ENCODE measurements at places on chromosomes 2 and 18.

DNA sequence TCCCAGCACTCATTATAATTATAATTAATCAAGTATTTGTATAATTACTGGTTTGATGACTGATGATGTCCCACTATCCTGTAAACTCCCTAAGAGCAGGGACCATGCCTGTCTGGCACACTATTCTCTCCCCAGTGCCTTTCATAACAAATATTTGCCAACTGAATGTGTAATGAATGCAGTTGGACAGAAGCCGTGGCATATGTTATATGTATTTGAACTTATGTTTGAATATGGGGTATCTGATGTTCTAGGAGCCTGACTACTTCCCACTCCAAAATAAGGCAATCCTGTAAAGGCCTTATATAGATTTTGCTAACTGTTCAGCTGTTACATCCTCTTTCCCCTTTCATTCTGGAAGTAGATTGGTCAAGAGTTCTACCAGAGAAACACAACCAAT lies 19.7 kb downstream of the OSBPL6 start:
- DNase-seq: no peak

DNA sequence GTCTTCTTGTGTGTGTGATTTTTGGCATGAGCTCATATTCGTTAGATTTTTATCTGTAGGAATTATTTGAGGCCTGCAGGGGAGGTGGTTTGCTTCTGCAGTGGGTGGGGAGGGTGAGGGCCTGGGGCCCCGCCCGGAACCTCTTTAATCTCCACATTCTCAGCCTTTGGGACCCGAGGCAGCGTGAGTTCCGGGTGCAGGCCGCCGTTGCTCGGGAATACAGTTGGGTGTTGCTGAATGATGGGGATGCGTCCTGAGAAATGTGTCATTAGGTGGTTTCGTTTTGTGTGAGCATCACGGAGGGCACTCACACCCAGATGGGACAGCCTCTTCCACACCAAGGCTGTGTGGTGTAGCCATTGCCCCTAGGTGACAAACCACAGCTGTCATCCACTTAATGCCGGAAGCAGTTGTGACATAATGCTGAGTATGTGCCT lies 13.7 kb upstream of the GAL3ST2 start:
- DNase-seq: no peak

- no peak for DNase-seq
Measured at GRCh38 chr2:178388287-178388686, 62.7 kb downstream of the PRKRA start.

- peak; percentile 39 for DNase-seq
Measured at GRCh38 chr2:237782181-237782580, 16.4 kb upstream of the RBM44 start.

GRCh38 chr2:176978921-176979320 lies 233.7 kb upstream of the HNRNPA3 start:
- DNase-seq: peak; percentile 63

DNA sequence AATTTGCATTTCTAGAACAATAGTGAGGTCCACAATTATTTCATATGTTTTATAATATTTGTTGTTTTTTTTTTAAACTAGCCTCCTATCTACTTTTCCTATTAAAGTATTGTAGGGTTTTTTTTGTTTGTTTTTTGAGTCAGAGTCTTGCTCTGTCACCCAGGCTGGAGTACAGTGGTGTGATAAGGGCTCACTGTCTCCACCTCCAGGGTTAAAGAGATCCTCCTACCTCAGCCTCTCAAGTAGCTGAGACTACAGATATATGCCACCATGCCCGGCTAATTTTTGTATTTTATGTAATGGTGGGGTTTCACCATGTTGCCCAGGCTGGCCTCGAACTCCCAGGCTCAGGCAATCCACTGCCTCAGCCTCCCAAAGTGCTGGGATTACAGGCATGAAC lies 122.5 kb downstream of the SLC39A10 start:
- no peak for DNase-seq

DNA sequence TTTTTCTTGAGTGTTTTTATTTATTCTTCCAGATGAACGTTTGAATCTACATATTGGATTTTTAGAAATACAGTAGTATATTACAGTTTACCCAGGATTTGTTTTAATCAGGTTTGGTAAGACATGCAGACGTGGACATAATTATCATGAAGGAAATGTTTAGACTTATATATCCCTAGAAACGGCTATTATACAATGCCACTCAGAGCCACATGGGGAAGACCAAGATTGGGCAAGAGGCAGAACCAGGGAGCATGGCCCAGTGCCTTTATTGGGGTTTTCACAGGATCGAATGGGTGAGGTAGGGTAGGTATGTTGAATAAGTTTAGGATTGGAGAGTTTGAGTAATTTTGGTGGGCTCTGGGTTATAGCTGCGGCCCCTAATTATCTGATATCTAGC lies 212.2 kb downstream of the CAMKMT start:
- no peak for DNase-seq

DNA sequence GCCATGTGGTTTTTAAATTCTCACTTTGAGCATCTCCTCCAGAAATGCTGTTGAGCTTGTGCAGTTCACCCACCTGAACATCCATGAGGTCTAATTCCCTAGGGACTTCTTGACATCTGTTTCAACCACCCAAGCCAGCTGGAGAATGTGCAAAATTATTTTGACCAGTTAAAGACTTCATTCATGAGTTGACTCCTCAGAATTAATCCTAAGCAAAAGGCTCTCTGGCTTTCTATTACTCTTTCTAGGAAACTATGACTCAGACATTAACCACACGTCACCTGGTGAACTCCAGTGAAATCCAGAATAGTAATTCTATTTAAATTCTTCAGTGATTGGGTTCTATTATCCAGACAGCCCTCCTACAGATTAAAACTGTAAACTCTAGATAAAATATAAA lies 247.5 kb downstream of the NBAS start:
- peak; percentile 42 for DNase-seq

GRCh38 chr2:239575931-239576445 lies 175.2 kb upstream of the HDAC4 start:
- no peak for DNase-seq

DNA sequence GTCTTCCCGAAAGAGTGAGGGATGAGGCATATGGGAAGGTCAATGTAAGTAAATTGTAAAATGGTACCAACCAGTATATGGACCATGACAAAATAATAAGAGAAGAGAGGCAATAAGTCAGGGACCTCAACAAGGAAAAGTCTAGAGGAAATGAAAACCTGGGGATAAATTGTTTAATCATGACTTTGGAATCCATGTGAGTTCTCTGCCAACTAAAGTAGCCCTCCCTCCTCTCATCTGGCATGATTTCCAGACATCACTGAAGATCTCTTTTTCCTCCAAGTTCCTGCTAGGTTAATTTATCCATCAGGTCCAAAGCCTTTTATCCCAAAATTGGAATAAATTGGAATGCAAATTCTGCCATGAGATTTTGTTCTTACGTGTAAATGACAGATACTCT lies 417.9 kb downstream of the NRXN1 start:
- peak; percentile 38 for DNase-seq

- no peak for DNase-seq
Measured at GRCh38 chr2:147373800-147374422, 470.9 kb upstream of the ACVR2A start.

- no peak for DNase-seq
Measured at GRCh38 chr2:176172007-176172894, 15.1 kb downstream of the HOXD3 start.

- DNase-seq: no peak
Measured at GRCh38 chr2:73283545-73284295, 558 bp downstream of the FBXO41 start.

DNA sequence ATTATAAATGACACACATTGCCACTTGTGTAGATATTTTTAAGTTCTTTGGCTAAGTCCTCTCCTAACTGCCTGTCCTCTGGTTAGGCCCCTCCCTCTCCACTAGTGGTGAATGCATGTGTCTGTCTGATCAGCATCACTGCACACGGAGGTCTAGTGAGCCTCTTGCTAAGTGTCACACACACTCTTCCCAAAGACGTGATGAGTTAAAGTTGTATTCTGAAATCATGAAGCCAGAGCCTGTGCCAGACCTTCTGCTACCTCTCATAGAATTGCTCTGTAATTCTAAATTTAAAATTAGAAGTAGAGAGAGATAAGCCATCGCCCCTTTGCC lies 41.3 kb downstream of the RALB start:
- DNase-seq: no peak

GRCh38 chr2:232793271-232793670 lies 16.9 kb upstream of the KCNJ13 start:
- DNase-seq: no peak

DNA sequence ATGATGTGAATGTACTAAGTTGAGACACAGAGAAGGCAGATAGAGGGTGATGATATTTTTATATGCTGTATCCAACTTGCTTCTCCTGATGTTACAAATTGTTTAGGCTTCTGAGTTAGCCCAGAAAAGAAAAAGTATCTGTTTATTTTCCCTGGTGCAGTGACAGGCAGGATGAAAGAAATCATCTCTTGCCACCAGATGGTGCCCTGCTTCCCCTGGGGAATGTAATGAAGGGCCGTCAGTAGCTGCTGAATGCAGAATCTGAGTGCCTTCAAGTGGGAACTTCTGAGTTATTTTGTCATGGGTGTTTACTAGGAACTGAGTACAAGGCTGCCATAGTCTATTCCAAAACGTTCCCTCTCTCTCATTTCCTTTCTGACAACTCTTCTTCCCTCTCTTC lies 525.6 kb downstream of the MBD2 start:
- peak; percentile 0 for DNase-seq

GRCh38 chr2:219521066-219521880 lies 7.0 kb downstream of the ASIC4 start:
- no peak for DNase-seq

- DNase-seq: no peak
Measured at GRCh38 chr2:241931084-241931975, 61.8 kb downstream of the RTP5 start.

DNA sequence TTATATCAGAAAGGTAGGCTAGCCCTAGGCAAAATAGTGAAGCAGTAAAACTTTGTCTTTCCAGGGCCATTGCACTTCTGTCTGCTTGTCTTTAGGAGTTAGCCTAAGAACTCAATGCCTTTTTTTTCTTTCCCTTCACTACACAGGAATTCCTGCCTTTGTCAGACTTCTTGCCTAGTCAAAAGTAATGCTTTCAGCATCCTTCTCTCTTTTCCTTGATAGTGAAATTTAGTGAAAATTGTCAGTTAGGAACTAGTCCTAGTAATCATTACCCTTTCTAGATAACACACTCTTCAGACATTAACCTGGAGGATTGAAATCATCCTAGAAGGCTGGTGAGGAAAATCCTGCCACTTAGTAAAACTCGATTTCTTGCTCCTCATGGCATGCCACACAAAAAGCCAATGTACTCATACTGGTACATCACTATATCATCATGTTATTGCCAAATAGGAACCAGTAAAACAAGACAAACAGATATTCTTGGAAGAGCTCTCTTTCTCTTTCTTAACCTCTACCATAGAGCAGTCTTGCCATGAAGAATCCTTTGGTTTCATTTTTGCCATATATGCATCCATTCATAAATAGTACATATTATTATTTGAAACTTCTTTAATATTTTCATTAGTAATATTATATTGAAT lies 320.5 kb downstream of the CTNNA2 start:
- no peak for DNase-seq

DNA sequence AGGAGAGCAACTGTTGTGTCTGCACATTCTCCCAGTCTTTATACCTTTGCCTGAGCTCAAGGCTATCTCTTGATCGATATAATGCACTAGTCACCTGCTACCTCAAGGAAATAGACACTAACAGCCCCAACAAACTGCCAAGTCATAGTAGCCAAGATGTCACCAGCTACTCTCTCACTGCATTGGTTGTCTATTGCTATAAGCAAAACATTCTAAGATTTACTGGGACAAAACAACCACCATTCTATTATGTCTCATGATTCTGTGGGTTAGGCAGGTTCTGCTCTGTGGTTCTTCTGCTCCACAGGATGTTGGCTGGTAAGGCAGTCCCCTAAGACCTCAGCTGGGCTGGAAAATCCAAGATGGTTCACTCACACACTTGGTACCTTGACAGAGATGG lies 28.5 kb upstream of the MLPH start:
- no peak for DNase-seq

- no peak for DNase-seq
Measured at GRCh38 chr2:160075171-160075570, 12.8 kb upstream of the PLA2R1 start.
